NCI-H1436 (cell line): ENCODE measurements at places on chromosomes 7 and 10.

- DNase-seq = no peak
Measured at GRCh38 chr10:18649364-18649959, 1.9 kb downstream of the NSUN6 start.

- DNase-seq = peak; percentile 70
Measured at GRCh38 chr10:123583639-123584418, 82.3 kb upstream of the GPR26 start.

GRCh38 chr7:44646921-44647636, 40.7 kb downstream of the OGDH start:
- DNase-seq = no peak

DNA sequence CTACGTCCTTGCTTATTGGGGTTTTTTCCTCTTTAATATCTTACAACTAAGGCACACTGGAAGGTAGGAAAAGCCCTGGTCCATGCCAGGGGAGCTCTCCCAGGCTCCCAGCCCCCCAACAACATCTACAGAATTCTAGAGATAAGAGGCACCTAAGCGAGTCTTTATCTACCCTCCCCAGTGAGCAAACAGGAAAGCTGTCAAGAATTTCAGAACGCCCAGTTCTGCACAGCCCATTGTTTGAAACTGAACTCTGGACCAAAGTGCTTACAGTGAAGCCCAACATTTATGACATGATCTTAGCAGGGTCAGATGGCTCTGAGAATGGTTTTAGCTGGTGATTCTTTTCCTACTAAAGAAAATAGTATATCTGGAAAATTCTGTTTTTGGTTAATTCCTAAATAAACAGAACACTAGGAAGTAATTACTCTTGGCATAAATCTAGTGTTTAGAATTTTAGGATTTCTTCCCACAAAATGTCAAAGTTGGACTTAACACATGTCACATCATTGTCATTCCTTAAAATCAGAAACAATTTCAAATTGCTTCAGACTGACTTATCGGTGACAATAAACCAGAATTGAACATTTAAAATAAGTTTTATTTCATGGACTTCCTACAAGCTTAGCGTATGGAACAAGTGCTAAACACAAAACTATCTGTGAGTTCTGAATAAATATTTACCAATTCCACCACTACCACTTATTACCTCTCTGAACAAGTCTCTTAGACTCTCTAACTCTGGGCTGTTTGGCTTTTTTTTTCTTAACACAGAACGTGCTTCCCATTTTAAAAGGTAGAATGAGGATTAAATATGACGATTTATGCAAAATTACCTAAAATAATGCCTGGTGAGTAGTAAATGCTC, 31.3 kb upstream of the RNF32 start:
- no peak for DNase-seq

- DNase-seq = no peak
Measured at GRCh38 chr7:126370038-126370668, 882.6 kb downstream of the GRM8 start.

DNA sequence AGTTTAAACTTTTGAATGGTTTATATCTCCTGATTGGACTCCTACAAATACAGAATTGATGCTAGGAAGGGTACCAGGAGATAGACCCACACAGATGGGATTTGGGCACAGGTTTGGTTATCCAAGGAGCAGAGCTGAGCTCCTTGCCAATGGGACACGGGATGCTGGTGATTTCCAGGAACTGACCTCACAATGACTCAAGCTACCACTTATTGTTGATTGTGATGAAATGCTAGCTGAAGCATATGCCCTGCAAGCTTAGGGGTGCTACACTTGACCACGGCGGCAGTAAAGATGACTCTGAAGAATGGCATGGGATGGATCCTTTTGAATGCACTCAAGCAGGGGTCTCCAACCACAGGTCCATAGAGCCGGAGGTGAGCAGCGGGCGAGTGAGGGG, 45.5 kb upstream of the VKORC1L1 start:
- no peak for DNase-seq

GRCh38 chr7:40822861-40823260, 688.1 kb downstream of the SUGCT start:
- DNase-seq = no peak

- DNase-seq = no peak
Measured at GRCh38 chr10:59107147-59107546, 69.3 kb upstream of the PHYHIPL start.

DNA sequence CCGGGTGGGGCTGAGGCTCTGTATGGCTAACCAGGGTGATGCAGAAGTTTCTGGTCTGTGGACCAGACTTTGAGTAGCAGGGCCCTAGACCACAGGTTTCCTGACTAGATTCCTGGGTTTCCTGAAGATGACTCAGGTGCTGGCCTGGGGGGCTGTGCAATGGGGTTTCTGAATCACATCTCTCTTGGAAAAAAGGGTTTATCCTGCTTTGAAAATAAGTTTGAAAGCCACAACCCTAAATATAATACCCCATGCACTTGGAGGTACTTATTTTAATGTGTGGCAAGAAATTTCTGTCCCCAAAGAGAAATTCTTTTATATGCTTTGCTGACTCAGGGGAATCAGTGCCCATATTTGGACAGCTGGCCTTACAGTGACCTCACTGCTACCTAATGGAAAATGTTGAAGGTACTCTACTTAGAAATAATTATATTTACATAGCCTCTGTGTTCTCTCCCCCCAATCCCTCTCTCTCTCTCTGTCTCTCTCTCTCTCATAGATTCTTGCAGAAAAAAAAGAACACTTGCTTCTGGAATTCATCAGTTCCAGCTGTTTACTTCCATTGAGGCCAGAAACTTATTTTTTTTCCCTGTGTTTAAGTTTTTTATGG, 184.4 kb upstream of the LYZL2 start:
- DNase-seq = peak; percentile 41

GRCh38 chr7:76343294-76343930, 15.4 kb downstream of the YWHAG start:
- no peak for DNase-seq
